ENCODE measurements at places on chromosomes 16 and 17.

- no peak for DNase-seq
Observed at GRCh38 chr16:10616756-10617640, 36.6 kb upstream of the EMP2 start.

- no peak for DNase-seq
Observed at GRCh38 chr17:50026837-50027171, 29.1 kb upstream of the ITGA3 start.

DNA sequence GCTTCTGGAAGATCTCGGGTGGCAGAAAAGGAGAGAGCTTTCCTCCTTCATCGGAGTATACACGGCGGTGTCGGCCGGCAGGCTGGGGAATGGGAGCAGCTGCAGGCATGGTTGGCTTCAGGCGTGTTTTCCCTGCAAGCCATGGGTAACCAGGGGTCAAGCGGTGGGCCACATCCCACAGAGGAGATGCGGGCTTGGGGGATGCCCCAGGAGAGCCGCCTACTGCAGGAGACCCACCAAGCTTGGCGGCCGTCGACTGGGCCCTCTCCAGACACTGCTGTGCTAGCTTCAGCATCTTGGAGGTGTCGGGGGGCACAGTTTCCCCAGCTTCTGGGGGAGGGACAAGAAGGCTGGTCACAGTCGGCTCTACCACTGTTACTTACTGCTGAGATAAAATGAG is 4.2 kb downstream of the VPS9D1 start:
- DNase-seq = no peak

DNA sequence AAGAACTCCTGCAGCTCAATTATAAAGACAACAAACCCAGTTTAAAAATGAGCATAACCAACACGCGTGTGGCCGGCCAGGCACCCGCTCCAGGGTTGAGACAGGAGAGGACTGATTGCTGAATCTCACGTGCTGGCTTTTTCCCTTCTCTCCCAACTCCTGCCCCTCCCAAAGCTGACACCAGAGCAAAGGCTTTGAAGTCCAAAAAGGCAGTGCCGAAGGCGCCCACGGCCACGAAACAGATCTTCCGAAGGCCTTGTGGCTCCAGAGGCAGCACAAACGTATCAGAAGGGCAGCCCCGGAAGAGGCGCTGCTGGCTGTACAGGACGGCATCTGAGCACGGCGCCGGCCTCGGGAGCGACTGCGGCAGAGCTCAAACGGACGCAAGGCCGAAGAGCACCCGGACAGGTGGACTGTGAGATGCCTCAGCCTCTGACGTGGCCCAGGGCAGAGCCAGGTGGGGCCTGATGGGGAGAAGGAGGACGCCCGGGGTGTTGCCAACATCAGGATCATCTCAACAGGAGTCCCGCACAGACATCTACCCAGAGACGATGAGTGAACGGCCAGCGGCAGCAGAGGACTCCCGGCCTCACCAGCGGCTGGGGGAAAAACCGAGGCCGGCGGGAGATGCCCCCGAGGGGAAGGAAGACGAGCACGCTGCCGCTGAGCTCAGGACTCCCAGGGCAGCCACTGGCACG is 10.5 kb downstream of the CLCN7 start:
- DNase-seq = no peak

DNA sequence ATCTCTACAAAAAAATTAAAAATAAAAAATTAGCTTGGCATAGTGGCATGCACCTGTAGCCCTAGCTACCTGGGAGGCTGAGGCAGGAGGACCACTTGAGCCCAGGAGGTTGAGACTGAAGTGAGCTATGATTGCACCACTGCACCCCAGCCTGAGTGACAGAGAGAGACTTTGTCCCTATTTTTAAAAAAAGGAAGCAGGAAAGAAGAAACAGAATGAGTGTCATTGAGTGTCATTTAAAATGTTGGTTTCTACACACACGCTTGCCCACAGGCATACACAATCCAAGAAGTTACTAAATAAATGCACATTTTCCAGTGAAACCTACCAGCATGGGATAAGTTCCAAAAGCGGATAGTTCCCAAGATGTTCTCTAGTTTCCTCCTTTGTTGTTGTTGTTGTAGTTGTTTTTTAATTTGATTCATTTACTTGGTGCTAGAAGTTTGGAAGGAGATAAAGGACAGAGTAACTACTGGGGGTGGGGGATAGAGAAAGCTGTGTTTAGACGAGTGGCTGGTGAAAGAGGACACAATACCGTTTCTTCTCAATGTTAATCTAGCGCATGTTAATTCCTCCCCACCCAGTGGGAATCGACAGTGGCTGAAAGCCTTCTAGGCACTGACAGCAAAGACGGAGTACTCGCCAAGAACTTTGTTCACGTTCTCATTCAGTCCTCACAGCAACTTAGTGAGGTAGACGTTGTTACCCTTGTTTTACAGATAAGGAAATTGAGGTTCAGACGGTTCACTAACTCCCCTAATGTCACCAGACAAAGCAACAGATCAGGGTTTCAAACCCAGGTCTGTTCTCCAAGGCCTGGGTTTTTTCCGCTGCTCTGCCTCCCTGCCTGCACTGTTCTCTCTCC is 17.3 kb downstream of the MRPS23 start:
- DNase-seq = no peak

DNA sequence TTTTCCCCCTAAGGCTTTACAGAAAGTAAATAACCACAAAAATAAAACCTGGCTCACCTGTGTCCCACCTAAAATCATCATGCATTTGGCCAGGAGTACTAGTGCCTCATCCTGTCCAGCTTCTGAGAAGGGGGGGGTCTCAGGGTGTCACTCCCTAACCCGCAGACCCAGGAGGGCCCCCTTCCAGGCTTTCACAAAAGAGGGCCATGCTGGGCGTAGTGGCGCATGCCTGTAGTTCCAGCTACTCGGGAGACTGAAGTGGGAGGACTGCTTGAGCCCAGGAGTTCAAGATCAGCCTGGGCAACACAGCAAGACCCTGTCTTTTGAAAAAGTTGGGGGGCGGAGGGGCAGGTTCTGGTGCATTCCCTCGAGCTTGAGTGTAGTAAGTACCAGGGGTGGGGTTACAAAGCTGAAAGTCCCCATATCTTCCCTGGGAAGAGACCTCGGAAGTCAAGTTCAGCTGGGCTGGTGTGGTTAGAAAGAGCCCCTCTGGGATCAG is 259.3 kb downstream of the PARN start:
- no peak for DNase-seq

GRCh38 chr17:69231521-69231920 is 2.9 kb upstream of the ABCA10 start:
- DNase-seq = no peak

GRCh38 chr17:74218436-74218835 is 5.1 kb downstream of the TTYH2 start:
- DNase-seq = no peak

DNA sequence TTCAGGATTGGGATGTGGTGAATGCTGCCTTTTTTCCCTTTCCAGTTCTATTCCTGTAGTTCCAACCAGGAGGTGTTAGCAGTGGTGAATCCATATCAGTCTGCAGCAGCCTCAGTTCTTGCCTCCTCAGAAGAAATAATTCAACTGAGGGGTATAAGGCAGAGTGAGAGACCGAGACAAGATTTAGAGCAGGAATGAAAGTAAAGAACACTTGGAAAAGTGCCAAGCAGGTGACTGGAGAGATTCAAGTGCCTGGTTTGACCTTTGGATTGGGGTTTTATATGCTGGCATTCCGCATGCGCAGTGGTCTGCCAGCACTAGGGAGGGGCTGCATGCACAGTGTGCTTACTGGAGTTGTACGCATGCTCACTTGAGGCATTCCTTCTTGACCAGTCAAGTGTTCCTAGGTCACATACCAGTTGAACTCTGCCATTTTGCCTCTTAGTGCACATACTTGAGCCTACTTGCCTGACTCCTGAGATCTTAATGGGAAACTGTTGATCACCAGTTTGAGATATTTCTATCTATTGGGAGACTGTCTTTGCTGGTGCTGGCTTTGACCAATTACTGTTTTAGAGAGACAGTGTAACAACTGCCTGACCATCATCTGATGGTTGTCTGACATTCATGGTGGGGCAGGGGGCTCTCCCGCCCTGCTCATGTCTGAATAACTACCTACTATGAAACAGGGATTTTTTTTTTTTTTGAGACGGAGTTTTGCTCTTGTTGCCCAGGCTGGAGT is 680 bp upstream of the CCL15 start:
- no peak for DNase-seq

GRCh38 chr16:88971371-88972097 is 5.5 kb downstream of the CBFA2T3 start:
- no peak for DNase-seq

- DNase-seq = no peak
Observed at GRCh38 chr17:73192206-73192893, 505 bp upstream of the COG1 start.

DNA sequence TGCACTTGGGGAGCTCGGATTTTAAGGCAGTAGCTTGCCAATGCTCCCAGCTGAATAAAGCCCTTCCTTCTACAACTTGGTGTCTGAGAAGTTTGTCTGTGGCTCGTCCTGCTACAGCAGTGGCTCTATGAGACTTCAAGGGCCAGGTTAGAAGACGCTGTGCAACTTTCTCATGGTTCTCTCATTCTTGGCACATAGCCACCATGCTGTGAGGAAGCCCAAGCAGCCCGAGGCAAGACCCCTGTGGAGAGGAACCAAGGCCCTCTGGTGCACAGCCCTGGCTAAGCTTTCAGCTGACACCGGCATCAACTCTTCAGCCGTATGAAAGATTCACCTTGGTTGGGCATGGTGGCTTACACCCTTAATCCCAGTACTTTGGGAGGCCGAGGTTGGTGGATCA is 116.9 kb upstream of the EEF2KMT start:
- no peak for DNase-seq

DNA sequence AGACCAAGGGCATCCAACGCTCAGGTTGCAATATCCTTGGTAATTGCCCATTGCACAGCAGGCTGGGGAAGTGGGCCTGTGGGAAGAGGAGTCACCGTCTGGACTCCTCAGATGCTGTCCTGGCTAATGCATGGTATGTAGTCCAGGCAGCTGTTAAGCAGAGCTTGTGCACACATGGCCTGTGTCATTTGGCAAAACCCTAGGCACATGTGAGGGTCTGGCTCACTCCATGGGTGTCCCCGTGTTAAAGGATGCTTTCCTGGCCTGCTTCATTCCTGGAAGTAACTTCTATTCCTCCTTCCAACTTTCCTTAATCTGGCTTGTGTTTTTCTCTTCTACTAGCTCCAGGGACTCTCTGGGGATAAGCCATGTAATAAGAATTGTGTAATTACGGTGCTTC is 378.0 kb upstream of the CA10 start:
- no peak for DNase-seq

DNA sequence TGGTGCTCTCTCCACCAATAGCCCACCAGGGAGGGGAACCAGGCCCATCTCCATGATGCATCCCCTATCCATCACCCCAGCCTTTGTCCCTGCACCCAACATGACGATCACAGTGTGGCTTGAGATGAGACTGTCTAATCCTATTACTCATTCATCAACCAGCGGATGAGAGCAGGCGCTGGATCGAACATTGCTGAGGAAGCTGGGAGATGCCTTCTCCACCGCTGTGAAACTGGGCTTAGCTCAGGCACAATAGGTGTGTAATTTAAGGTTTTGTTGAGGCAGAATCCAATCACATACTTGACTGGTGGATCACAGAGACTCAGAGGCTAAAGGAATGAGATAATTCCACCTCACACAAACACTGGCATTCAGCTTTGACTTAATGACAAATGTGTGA is 64.6 kb upstream of the IRX3 start:
- DNase-seq = no peak

DNA sequence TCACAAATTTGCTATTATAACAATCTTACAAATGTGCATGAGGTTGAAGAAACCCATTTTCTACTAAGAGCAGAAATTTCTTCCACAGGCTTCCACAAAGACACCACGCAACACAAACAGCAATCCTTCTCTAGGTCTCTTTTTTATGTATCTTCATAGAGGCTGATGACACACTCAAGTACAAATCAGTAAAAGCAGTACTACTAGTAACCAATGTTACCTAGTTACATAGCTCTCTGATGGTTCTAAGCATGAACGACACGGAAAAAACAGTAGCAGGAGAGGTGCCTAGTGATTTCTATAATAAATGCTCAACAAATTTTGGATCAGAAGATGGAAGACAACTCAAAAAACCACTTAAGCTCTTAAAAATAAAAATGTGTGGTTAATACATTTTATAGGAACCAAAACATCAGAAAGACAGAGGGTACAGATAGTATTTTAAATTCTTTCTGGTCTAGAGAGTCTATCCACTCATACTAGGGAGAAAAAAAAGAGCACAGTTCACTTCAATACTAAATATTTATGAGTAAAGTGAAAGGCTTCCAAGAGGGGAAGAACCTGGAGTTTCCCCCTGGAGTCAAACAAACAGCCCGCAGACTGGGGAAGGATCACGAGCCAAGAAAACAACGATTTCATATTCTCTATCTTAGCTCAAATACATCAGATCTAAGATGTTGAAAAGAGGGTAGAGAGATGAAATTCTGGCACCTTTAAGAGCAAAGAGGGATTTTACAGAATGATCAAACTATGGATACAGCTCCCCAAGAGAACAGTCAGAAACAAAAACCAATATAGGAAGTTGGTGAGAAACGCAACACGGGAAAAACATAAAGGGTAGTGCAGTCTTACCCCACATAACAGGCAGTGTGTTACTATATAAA is 40.2 kb downstream of the SMG6 start:
- no peak for DNase-seq

GRCh38 chr16:74627506-74628220 is 20.7 kb upstream of the GLG1 start:
- no peak for DNase-seq

DNA sequence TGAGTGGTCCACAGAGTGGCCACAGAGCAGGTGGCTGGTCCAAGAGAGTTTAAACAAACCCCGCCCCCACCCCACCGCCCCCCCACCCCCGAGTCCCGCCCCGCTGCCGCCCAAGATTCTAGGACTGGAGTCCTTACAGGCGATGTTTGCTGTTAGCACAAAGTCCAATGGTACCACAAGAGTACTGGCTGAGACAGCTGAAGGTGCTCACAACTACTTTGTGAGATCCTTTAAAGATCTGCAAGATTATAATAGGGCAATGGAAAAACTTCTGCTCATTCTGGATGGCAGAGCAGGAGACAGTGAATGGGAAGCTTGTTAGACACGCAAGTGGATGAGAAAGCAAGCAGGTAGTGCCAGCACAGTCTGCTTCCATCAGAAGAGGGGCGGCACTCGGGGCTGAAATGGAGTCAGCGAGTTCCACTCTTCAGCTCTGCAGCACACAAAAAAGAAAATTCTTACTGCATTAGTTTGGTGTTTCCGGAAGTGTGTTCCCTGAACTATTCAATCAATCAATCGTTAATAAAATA is 4.7 kb upstream of the TEKT3 start:
- DNase-seq = no peak

GRCh38 chr17:75090871-75091854 is 3.4 kb downstream of the SLC16A5 start:
- DNase-seq = no peak

DNA sequence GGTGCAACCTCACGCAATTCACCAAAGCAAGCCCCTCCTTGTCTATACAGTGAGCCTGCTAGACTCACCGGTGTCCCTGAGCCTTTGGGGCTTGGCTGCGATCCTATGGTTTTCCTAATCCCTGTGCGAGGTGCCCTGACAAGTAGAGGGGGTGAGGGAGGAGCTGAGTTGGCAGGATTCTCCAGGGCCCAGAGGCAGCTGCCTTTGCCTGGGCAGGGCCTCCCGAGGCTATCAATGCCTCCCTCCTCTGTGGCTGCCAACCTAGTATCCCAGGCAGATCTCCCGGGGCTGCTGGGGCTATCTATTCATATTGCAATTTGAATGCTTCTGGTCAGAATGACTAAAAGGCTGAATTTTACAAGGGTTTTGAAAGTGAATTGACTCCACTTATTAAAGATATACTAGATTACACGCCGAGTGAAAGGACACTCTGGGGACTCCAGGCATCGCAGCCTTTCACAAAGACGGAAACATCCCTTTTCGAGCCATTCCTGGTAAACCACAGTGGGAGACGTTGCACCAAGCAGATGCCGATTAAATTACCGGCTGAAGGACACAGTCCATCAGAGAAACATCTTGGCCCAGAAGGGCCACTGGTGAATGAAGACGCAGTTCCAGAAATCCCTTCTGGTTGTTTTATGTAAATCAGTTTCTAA is 11.3 kb upstream of the PITPNM3 start:
- no peak for DNase-seq

Measured in vagina (tissue), 2 donors.